Astrocyte of the hippocampus (primary cell): ENCODE measurements at places on chromosomes 1 and 21.

GRCh38 chr21:44737706-44738354 is 26.5 kb upstream of the TSPEAR start:
- peak; percentile 43 for DNase-seq

DNA sequence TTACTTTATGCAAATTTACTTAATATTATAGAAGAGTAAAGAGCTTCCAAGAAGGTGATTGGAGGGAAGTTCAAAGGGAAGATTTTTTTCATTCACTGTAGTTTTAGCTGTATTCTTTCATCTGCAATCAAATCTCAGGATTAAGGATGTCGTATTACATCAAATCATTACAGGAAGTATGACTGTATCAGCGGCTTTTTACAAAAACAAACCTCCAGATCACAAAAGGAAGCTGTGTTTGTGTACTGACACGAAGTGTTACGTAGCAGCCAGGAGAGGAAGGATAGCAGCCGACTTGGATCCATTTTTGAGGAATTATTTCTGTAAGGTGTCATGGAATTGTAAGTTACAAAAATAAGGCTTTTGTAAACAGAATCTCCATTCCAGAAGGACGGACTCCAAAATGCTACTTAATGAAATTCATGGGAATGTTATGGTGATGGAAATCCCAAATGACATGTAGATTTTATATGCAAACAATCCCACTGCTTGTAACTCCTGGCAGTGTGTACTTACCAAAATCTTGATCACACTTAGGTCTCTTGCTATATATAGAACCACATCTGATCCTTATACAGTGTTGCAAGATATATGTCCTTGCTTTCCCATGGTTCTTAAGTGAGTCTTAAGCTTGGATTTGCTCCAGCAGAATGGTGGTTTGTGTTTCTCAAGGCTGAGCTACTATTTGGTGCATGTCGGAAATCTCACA is 49.8 kb downstream of the KCNJ15 start:
- DNase-seq, result peak; percentile 63

GRCh38 chr1:87215592-87215991 is 113.1 kb upstream of the LMO4 start:
- DNase-seq, result no peak

- peak; percentile 34 for DNase-seq
These were observed 36.3 kb upstream of the IL10 start for GRCh38 chr1:206808615-206809014.

DNA sequence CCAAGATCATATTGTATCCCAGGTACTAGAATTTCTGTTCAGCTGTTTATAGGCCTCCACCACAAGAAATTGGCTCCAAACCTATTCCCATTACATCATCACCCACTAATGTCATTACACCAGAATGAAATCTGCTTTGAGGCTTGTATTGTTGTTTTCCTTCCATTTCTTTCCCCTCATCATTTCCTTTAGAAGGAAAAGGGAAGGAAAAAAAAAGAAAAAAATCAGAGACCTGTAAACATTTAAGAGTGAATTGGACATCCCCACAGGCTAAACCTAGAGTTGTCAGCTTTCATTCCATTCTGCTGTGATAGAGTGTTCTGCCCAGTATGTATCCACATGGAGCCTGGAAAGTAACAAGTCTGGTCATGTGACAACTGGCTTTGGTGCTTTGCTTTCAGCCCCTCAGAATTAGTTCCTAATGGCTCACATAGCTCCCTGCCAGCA is 44.6 kb downstream of the NFYC start:
- peak; percentile 86 for DNase-seq

GRCh38 chr1:145959957-145960467 is 2.2 kb upstream of the LIX1L start:
- no peak for DNase-seq

GRCh38 chr1:101003012-101003650 is 22.5 kb downstream of the DPH5 start:
- DNase-seq, result no peak

- no peak for DNase-seq
These were observed 240.1 kb upstream of the NFIA start for GRCh38 chr1:60842304-60842703.
